ENCODE measurements at places on chromosomes 1 and 21.

DNA sequence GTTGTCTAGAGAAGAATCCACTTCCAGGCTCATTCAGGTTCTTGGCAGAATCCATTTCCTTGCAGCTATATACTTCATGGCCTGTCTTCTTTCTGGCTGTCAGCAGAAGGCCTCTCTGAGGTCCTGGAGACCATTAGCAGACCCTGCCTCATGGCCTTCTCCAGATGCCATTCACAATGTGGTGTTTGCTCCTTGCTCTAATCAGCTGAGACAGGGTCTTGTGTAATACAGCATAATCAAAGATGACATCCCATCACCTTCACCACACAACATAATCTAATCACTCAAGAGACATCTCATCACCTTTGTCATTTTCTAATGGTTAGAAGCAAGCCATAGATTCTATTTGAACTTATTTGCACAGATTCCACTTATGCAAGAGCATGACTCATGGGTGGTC lies 403.9 kb upstream of the LRRC7 start:
- no peak for DNase-seq

- DNase-seq: no peak
Observed at GRCh38 chr1:109786531-109787021, 22.9 kb upstream of the EPS8L3 start.

DNA sequence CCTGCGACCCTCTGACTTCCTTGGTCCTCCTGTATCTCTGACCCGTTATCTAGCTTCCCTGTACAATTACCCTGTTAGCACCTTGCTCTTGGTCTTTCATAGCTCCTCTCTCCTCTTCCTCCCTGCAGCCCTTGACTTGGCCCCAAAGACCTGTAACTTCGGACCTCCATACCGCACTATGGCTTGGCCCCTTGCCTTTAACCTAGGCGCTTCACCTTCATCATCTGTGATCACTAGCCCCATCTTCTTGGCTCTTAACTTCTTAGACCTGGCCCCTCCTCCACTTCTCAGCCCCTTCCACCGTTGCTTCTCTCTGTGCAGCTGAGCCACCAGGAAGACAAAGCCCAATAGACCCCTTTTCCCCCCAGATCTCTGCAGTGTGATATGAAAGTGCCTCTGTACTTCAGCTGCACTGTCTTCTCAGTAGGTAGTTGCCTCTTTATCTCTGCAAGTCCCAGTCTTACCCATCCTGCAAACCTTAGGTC lies 740 bp downstream of the ZNF691 start:
- DNase-seq: no peak

- no peak for DNase-seq
Observed at GRCh38 chr1:2335721-2336455, 55.5 kb downstream of the MORN1 start.

GRCh38 chr1:76187436-76187835 lies 112.9 kb downstream of the ST6GALNAC3 start:
- no peak for DNase-seq

DNA sequence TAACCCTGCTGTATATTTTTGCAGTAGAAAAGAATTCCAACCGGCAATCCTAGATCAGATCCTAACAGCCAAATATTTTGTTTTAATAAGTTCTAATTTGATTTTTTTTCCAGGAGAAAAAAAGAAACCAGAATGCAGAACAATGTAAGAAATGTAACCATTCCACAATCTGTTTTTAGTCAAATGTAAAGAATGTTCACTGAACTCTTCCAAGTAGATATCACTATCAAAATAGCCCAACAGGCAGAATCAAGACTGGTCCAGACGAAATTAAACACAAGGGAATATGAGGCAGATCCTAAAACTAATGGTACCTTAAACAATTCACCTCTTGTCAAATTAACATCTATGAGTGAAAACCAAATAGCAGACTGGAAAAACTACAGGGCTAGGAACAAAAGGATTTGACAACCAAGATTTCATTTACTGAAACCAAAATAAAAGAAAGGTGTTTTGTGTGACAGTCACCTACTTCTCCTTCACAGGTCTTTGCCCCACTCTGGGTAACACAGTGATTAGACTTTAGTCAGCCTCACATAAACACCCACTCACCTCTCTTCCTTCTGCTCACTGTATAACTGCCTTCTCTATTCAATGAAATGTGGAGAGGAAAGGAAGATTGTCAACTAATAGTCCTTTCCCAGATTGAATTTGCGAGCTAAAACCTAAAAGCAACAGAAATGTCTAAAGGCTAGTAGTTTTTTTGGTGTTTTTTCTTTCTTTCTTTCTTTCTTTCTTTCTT lies 137.9 kb downstream of the FAF1 start:
- no peak for DNase-seq

- no peak for DNase-seq
Observed at GRCh38 chr1:51072043-51072439, 30.0 kb upstream of the C1orf185 start.

GRCh38 chr21:25734654-25734903 lies 125 bp downstream of the ATP5PF start:
- DNase-seq: no peak

- no peak for DNase-seq
Observed at GRCh38 chr1:201701831-201702230, 127.1 kb upstream of the IPO9 start.

- no peak for DNase-seq
Observed at GRCh38 chr21:38663282-38663681, 142.4 kb upstream of the ETS2 start.

GRCh38 chr1:168803806-168804510 lies 75.0 kb upstream of the DPT start:
- no peak for DNase-seq

DNA sequence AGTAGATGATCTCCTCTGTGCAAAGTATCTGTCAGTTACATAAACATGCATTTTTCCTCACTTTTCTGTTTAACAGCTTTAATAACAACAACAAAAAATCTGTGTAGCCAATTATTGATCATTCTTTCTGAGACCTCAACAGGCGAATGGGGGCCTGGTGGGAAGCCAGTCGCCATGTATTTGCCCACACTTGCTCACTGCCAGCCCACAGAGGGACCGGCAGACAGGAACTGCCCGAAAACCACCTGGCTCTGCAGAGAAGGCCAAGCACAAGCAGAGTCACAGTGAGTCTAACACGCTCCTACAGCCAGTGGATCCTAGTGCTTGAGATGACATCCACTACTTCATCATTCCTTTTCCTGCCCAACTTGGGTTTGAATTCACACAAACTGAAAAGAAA lies 56.1 kb downstream of the NPHP4 start:
- DNase-seq: no peak

- DNase-seq: no peak
Observed at GRCh38 chr1:163241746-163242145, 39.0 kb upstream of the RGS5 start.

GRCh38 chr1:216140730-216141524 lies 282.3 kb downstream of the USH2A start:
- no peak for DNase-seq

DNA sequence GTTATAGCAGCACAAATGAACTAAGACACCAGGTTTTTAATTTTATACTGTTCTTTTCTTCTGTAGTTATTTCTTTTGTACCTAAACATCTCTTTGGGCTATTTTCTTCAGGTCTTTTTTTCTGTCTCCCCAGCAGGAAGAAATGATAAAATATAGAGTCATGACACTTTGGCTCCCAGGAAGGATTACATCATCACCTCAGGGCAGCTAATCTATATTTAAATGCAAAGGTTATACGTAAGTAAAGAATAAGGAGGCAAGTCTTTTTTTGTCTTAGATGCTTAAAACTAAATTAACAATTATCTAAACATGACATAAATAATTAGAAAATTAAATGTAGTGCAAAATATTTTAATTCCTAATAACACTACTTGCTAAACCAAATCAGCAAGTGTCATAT lies 57.0 kb downstream of the WARS2 start:
- no peak for DNase-seq

DNA sequence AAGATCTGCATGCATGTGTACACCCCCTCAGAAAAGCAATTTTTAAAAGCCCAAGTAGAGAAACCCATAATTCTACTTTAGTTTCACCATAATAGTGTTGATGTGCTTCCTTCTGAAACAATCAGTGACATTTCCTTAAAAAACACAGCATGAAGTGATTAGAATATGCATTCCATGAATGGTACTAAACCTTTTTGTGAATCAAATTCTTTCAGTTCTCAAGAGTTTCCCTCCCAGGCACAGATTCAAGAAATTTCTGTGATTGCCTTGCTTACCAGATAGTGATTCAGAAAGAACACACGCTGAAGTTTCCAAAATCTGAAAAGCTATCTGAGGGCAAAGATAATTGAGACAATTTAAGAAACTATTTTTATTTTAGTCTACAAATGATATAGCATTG lies 136.4 kb upstream of the ADGRL2 start:
- no peak for DNase-seq

GRCh38 chr1:17633654-17634053 lies 94.2 kb downstream of the ARHGEF10L start:
- DNase-seq: no peak

- DNase-seq: no peak
Observed at GRCh38 chr1:236289492-236290131, 7.9 kb upstream of the ERO1B start.

- DNase-seq: no peak
Observed at GRCh38 chr1:221040101-221040500, 160.9 kb downstream of the HLX start.

DNA sequence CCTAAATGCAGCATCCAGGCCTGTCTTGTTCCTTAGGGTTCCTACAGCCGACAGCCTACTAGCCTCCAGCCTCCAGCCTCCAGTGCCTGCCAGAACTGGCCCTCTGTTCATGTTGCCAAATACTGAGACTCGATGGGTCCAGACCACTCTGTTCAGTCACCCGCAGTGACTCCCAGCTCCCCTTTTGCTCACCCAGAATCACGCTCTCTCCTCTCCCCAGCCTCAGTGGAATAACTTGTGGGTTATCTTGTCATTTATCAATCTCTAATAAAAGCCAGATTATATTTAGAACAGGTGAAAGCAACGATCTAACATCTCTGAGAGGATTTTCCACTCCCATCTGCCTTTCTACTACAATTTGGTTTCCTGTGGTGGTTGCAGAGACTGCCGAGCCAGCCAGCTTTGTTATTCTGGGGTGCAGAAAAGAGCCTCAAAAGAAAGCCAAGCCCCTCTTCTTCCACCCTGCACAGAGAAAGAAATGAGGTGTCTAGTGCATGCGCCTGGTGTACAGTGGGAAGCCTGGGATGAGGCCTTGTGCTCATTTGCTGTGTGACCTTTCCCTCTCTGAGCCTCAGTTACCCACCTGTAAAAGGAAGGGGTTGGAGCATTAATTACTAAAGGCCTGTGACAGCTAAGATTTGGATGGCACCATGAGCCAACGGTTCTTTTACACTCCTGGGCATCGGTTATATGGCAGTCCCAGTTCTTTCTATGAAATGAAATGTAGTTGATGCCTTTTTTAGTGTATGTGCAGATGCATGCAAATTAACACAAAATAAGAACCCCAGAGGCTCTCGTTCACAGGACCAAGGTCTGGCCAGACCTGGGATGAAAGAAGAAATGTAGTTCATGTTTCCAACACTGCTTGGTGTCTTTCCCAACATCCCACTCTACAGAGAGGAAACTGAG lies 42.9 kb upstream of the ID3 start:
- DNase-seq: no peak

- no peak for DNase-seq
Observed at GRCh38 chr1:94205639-94206038, 31.7 kb downstream of the ARHGAP29 start.

GRCh38 chr1:30721341-30721793 lies 2.0 kb downstream of the MATN1 start:
- DNase-seq: no peak

All from activated T-cell treated with anti-CD3 and anti-CD28 coated beads for 4 hours (primary cell).